ENCODE measurements at places on chromosomes 16 and 17.

GRCh38 chr17:43619705-43620104 is 42.0 kb downstream of the MEOX1 start:
- no peak for DNase-seq

- no peak for DNase-seq
Observed at GRCh38 chr16:24414534-24414933, 124.8 kb upstream of the RBBP6 start.

DNA sequence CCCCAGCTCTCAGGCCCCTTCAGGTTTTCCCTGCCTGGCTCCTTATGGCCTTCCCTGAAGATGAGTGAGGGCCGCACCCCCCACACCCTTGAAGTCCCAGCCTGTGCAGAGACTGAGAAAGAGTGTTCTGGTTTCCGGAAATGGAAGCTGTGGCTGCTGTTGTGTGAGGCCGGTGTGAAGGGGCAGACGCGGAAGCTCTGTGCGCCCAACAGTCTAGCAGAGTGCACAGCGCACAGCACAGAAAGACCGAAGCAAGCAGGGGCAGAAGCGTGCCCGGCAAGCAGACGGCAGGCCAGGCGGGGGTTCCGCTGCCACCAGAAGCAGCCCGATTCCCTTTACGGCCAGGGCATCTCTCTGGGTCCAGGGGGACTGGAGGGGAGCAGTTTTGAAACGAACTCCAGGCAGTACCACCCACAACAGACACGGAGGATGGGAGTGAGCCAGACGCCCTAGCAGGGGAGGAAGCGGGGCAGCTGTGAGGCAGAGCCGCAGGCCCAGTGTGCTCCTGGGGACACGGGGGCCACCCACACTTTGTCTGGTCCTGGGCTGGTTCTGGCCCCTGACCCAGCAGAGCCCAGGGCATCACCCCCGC is 16.7 kb downstream of the TPSG1 start:
- DNase-seq = no peak

DNA sequence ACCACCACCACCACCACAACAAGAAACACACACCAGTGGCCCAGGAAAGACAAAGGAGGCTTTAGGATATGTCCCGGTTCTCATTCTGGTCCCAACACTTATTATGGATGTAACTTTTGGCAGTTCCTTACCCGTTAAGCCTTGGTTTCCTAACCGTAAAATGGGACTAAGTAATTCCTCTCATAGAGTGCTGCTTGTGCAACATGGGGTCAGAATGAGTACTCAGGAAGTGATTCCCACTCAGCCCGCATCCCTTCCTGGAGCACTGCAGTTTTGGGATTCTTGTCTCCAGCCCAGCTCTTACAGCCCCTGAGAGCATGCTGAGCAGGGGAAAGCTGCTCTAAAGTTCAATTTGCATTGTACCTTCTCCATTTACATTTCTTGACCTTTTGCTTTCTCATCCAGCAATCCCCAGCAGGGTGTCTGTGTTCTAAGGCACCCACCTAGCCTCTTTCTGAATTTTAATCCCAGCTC is 262.6 kb downstream of the PRKCA start:
- DNase-seq = no peak

DNA sequence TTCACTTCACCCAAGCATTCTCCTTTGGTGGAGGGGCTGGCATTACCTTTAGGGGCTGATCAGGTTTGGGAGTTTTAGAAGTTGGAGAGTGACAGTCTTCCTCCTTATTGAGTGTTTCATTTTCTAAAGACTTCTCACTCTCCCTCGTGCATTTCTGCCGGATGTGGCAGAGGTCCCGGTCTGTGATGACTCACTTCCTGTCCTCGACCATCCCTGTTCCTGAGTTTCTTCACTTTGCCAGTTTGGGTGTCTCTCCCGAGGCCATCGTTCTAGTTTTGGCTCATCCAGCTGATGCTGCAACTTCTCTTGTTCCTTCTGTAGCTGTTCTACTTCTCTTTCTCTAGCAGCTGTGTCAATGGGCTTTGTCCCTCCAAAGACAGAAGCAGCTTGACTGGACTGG is 104.3 kb downstream of the PHKB start:
- no peak for DNase-seq

DNA sequence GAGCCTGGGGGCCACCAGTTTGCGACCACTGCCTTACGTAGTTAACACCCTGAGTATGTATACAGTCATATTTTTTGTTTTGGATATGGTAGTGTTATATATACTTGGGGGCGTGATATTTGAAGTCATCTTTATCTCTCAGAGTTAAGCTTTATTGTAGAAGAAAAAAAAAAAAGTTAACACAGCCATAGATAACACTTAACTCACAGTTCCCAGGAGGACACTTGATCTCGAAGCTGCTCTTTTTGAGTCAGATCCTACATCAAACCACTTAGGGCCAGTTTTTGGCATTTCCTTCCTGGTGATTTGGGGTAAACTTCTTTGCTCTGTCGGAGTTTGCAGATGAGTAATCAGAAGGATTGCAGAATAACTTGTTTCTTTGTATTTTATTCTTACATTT is 5.8 kb downstream of the ITPRIPL2 start:
- DNase-seq = no peak

GRCh38 chr16:88468275-88469129 is 15.4 kb downstream of the ZFPM1 start:
- no peak for DNase-seq

- peak; percentile 83 for DNase-seq
Observed at GRCh38 chr17:45248132-45248957, 13.5 kb downstream of the SPATA32 start.

- peak; percentile 29 for DNase-seq
Observed at GRCh38 chr16:29148131-29148691, 163.4 kb downstream of the LAT start.

GRCh38 chr17:82565551-82565950 is 46.0 kb downstream of the FOXK2 start:
- no peak for DNase-seq

DNA sequence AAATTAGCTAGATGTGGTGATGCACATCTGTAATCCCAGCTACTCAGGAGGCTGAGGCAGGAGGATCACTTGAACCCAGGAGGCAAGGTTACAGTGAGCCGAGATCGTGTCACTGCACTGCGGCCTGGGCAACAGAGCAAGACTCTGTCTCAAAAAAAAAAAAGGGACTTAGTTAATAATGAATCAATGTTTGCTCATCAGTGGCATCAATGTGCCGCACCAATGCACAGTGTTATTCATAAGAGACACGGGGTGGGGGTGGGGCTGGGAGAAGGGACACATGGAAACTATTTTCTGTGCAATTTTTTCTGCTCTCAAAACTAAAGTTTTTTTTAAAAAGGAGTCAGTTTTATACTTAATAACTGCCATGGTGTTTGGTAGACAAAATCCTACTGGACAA is 6.8 kb upstream of the ATP2C2 start:
- no peak for DNase-seq

DNA sequence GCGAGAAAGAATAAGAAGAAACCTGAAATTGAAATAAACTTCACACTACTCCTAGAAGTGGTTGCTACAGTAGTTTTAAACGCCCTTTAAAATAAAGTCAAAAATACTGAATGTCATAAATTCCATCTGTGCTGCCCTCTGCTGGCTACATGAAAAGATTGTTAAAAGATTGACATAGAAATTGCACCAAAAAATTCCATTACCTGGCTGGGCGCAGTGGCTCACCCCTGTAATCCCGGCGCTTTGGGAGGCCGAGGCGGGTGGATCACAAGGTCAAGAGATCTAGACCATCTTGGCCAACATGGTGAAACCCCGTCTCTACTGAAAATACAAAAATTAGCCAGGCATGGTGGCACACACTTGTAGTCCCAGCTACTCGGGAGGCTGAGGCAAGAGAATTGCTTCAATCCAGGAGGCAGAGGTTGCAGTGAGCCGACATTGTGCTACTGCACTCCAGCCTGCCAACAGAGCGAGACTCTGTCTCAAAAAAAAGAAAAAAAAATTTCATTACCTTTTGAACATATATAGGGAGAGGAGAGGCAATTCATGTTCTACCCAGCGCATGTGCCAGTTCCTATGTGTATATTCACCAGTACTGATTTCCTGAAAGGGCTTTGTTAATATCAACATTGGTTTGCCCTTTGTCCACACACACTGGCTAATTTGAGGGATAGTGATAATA is 36.5 kb downstream of the CYTH1 start:
- DNase-seq = peak; percentile 58

DNA sequence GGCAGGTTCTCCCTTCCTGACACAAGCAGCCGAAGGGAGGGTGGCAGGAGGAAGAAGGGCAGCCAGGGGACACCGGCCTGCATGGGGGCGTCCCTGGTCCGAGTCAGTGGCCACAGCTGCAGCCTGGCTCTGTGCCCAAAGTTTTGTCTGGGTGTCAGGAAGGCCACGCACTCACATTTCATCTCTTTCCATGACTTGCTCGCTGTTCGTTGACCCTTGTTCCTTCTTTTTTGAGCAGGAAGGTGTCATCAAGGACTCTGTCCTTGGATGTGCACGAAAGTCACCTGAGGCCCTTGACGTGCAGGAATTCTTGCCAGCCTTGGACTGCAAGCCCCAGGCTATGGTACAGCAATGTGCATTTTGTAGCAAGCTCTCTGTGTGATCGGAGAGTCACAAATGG is 93.3 kb downstream of the TNFRSF13B start:
- DNase-seq = no peak

GRCh38 chr16:10069374-10069773 is 112.9 kb downstream of the GRIN2A start:
- DNase-seq = no peak

- DNase-seq = no peak
Observed at GRCh38 chr16:35733278-35733965, 2274.0 kb downstream of the TP53TG3F start.

- DNase-seq = no peak
Observed at GRCh38 chr16:1535391-1536291, 2.2 kb downstream of the TMEM204 start.

DNA sequence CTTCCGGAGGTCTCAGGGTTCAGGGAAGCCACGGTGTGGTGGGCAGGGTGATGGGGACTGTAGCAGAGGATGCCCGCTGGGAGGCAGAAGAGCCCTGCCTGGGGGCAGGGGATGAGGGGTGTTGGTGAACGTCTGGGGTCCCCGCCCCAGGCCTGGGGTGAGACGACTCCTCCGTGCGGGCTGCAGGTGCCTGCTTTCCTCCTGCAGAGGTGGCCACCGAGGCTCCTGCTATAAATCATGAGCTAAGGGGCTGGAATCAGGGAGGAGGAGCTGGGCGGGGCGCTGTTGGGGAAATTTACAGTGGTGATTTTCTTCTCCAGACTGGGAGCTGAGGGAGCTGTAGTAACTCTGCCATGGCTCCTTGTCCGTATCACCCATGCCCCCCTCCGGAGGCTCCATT is 167.0 kb downstream of the MRM1 start:
- no peak for DNase-seq

GRCh38 chr17:6196355-6196754 is 126.2 kb downstream of the WSCD1 start:
- DNase-seq = no peak

- no peak for DNase-seq
Observed at GRCh38 chr16:6571044-6571443, 761.6 kb upstream of the RBFOX1 start.

- no peak for DNase-seq
Observed at GRCh38 chr17:2697611-2698162, 13.9 kb downstream of the CLUH start.

DNA sequence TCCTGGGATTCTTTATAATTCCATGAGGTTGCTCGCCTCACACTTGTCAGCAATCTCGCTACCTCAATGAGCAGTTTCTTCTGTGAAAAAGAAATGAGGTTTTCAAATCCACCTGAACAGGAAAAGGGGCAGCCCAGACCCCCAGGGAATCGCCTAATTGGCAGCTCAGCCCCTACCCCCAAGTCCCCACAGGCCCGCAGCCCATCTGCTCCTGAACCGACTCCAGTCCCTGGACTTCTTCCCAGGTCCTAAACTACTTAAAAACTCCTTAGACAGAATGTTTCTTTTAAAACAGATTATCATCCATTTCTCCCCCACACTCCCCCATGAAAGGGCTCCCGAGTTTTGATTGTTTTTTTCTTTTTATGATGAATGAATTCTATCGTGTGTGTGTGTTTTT is 89.8 kb downstream of the PMP22 start:
- DNase-seq = no peak

GRCh38 chr16:425740-426114 is 278 bp downstream of the RAB11FIP3 start:
- no peak for DNase-seq

DNA sequence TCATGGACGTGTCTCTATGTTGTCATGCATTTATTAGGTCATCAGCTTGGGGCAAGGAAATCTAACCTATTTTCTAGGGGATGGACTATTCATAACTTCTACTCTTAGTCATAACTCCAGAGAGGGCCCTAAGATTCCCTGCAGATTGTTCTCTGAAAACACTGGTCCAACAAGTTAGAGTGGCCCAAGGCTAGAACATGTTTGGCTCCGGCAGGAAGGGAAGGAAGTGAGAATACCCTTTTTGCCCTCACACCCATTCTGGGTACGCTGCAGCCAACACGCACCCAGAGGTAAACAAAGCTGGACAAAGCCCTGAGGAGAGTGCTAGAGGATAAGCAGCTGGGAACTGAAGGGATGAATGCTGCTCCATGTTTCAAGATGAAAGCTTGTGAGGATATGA is 9.9 kb downstream of the C16orf86 start:
- DNase-seq = no peak

GRCh38 chr16:7077636-7078035 is 255.0 kb upstream of the RBFOX1 start:
- DNase-seq = no peak

- no peak for DNase-seq
Observed at GRCh38 chr17:81961087-81961511, at the start of gene NOTUM. Gene NOTUM (minus strand): TSS chr17:81961187. CDS start chr17:81960909, 278 bp downstream.

DNA sequence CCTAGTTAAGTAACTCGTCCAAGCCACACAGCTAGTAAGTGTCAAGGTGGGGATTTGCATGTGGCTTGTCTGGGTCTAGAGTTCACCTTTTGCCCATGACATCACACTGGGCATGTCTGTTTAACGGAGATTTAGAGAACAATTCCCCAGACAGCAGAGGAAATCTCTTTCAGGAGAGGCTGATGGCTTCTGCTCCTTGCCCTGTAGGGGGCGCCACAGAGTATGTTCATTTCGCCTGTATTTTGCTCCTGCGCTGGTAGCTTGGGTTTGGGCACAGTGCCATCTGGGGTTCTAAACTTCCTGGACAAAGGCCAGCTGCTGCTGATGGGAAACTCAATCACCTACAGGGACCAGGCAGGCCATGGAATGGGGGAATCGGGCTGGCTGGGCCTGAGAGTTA is 20.4 kb downstream of the OTOA start:
- DNase-seq = peak; percentile 8

GRCh38 chr17:38879878-38880665 is 10.2 kb downstream of the LASP1 start:
- no peak for DNase-seq

Data from activated gamma-delta T cell treated with Interleukin-2 at 50 U/mL for 16 hours (primary cell).